ENCODE measurements at places on chromosomes 1 and 21. TPM values are rescaled to one million over a fixed set of nuclear protein-coding genes. Genes with fewer than 3 reads are reported as not detected.

The UBL4B gene
- 0.09 TPM for total RNA-seq

The KPRP gene
- total RNA-seq: not detected

The CLCN6 gene
- total RNA-seq: 11.0 TPM

The CD5L gene
- not detected for total RNA-seq

The HLX gene
- total RNA-seq: 4.7 TPM

The TTC13 gene
- total RNA-seq: 5.3 TPM

The ATP6V1G3 gene
- not detected for total RNA-seq

The PHF13 gene
- 12.4 TPM for total RNA-seq

The IFNGR2 gene
- total RNA-seq: 38.6 TPM

The INAVA gene
- under 0.01 TPM for total RNA-seq

The DFFB gene
- total RNA-seq: 4.6 TPM

The GCSAML gene
- not detected for total RNA-seq

The SLC9C2 gene
- not detected for total RNA-seq

The NTPCR gene
- 14.4 TPM for total RNA-seq

The TIE1 gene
- 0.79 TPM for total RNA-seq

The GPR37L1 gene
- total RNA-seq: not detected

The ALPL gene
- total RNA-seq: under 0.01 TPM

The FCRL1 gene
- not detected for total RNA-seq

The CAMK2N1 gene
- total RNA-seq: 40.8 TPM

The PLA2G2C gene
- not detected for total RNA-seq

The CD1E gene
- total RNA-seq: not detected

The DR1 gene
- total RNA-seq: 15.3 TPM

The BSND gene
- total RNA-seq: not detected

The SDE2 gene
- total RNA-seq: 11.8 TPM

The LCE1F gene
- total RNA-seq: not detected

The MCOLN2 gene
- 3.0 TPM for total RNA-seq

The PERM1 gene
- total RNA-seq: under 0.01 TPM

The DYRK3 gene
- 15.4 TPM for total RNA-seq

The CRABP2 gene
- total RNA-seq: 80.6 TPM

The NPPB gene
- not detected for total RNA-seq

The TNNT2 gene
- not detected for total RNA-seq

The KCNE2 gene
- total RNA-seq: not detected

The TFF2 gene
- total RNA-seq: not detected

The AKT3 gene
- total RNA-seq: 23.3 TPM

The FBLIM1 gene
- total RNA-seq: 10.7 TPM

The FALEC gene
- total RNA-seq: 1.6 TPM

The MTR gene
- total RNA-seq: 24.6 TPM

The KANK4 gene
- total RNA-seq: under 0.01 TPM

The NFYC gene
- total RNA-seq: 19.4 TPM

The RGS2 gene
- 67.1 TPM for total RNA-seq

The LCE3B gene
- total RNA-seq: not detected

The GALE gene
- 12.8 TPM for total RNA-seq

The SLC6A17 gene
- 0.09 TPM for total RNA-seq

The CHIT1 gene
- total RNA-seq: not detected

The TENT5C gene
- total RNA-seq: 1.4 TPM

The SIK1 gene
- 0.32 TPM for total RNA-seq

The SPRR2E gene
- not detected for total RNA-seq

The VSIG8 gene
- under 0.01 TPM for total RNA-seq

The AMIGO1 gene
- total RNA-seq: 1.9 TPM

The CNR2 gene
- not detected for total RNA-seq

The CAMSAP2 gene
- total RNA-seq: 22.1 TPM
